ENCODE measurements at places on chromosomes 5 and 9. TPM values are rescaled to one million over a fixed set of nuclear protein-coding genes. Genes with fewer than 3 reads are reported as not detected.

INSL6 gene
- total RNA-seq: not detected

FGF10 gene
- total RNA-seq: 8.5 TPM

SHISAL2B gene
- total RNA-seq: 4.4 TPM

ENTR1 gene
- total RNA-seq: 15.7 TPM

NELFB gene
- 27.7 TPM for total RNA-seq
